ENCODE measurements at places on chromosomes 12 and 14. TPM values are rescaled to one million over a fixed set of nuclear protein-coding genes. Genes with fewer than 3 reads are reported as not detected.

The ACTN1 gene
- 318 TPM for total RNA-seq

The SDSL gene
- total RNA-seq: 6.5 TPM

The SNAPC1 gene
- total RNA-seq: 37.9 TPM

The SPRYD4 gene
- 2.1 TPM for total RNA-seq

The DCN gene
- total RNA-seq: 478 TPM

The CLEC4D gene
- not detected for total RNA-seq

The WNK1 gene
- 72.2 TPM for total RNA-seq

The C1S gene
- 26.9 TPM for total RNA-seq

The RPS6KL1 gene
- total RNA-seq: 0.80 TPM

The OR4E2 gene
- not detected for total RNA-seq

The PRIMA1 gene
- total RNA-seq: not detected

The TAS2R42 gene
- total RNA-seq: not detected

The KRT5 gene
- not detected for total RNA-seq

The SDR9C7 gene
- total RNA-seq: not detected

The MAPK1IP1L gene
- total RNA-seq: 196 TPM

The KRT71 gene
- total RNA-seq: not detected

The FITM1 gene
- 12.9 TPM for total RNA-seq

The NID2 gene
- 11.1 TPM for total RNA-seq

The TSPAN8 gene
- not detected for total RNA-seq

The NEUROD4 gene
- not detected for total RNA-seq

The CCDC184 gene
- 0.26 TPM for total RNA-seq

The FBRSL1 gene
- 12.0 TPM for total RNA-seq

The GLIPR1L1 gene
- total RNA-seq: not detected

The SRRM4 gene
- total RNA-seq: not detected

The RPGRIP1 gene
- total RNA-seq: not detected

The B4GALNT1 gene
- 4.9 TPM for total RNA-seq

The CLEC14A gene
- total RNA-seq: not detected

The SP7 gene
- total RNA-seq: not detected

The NOVA1 gene
- 1.3 TPM for total RNA-seq

The KERA gene
- not detected for total RNA-seq

The PNMA1 gene
- total RNA-seq: 22.0 TPM

The PPP1R1A gene
- not detected for total RNA-seq

The ADAM20 gene
- total RNA-seq: 0.19 TPM

The SERPINA3 gene
- total RNA-seq: 1.2 TPM

The LUM gene
- total RNA-seq: 14.9 TPM

The APPL2 gene
- 41.6 TPM for total RNA-seq

The GPHN gene
- 4.7 TPM for total RNA-seq

The SLC2A3 gene
- total RNA-seq: 25.6 TPM

The HOXC12 gene
- 0.38 TPM for total RNA-seq

The HNF1A gene
- 0.06 TPM for total RNA-seq

The BIN2 gene
- total RNA-seq: not detected

The DEPDC4 gene
- total RNA-seq: 2.9 TPM

The RNU4-1 gene
- total RNA-seq: under 0.01 TPM

The RSRC2 gene
- 52.0 TPM for total RNA-seq

Data from LHCN-M2 (cell line).